Hematopoietic multipotent progenitor cell (in vitro differentiated cells): ENCODE measurements at places on chromosomes 7 and 10.

- DNase-seq, result no peak
Measured at GRCh38 chr7:19102884-19103283, 14.6 kb downstream of the TWIST1 start.

DNA sequence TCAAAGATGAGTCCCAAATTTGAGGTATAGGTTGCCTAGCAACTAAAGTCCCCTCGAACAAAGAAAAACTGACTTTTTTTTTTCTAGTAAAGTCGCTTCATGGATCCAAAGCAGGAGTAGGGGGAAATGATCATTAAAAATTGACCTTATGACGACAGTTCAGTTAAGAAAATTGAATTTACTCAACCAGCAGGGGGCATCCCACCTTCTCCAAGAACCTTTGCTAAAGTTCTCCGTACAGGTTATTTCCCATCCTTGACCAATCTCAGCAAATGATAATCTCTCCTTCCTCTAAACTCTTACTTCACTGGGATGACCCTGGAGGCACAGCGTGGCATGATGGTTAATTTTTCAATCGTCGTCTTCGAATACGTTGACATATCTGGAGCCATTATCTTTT, 228.3 kb downstream of the CALN1 start:
- DNase-seq, result peak; percentile 51

GRCh38 chr7:108875139-108875538, 305.5 kb downstream of the DNAJB9 start:
- no peak for DNase-seq

DNA sequence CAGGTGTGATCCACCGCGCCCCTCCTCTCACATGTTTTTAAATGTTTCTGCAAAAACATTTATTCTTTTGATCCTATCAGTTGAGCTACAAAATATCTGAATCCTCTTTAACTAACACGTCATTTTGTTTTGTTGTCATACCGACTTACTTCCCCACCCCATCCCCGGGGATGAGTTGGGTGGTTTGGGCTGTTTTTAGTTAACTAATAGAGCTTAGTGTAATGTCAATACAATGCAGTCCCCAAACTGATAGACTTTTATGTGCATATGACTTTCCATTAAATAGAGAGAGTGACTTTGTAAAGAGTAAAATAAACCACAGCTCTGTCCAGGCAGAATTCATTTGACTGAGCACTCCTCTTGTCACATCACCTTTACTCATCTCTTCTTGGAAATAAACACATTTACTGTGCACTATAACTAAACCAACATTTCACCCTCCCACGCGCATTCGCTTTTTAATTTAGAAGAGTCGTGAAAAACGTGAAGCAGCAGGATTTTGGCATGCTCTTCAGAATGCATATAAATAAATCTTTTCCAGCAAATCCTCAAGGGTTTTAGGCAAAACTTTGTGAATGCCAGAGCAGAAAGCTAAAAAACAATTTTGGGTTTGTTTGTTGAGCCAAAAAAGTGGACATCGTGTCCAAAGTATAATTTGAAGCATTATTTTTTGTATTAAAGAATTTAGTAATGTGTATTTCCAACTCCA, 187.4 kb upstream of the MGMT start:
- DNase-seq, result no peak

DNA sequence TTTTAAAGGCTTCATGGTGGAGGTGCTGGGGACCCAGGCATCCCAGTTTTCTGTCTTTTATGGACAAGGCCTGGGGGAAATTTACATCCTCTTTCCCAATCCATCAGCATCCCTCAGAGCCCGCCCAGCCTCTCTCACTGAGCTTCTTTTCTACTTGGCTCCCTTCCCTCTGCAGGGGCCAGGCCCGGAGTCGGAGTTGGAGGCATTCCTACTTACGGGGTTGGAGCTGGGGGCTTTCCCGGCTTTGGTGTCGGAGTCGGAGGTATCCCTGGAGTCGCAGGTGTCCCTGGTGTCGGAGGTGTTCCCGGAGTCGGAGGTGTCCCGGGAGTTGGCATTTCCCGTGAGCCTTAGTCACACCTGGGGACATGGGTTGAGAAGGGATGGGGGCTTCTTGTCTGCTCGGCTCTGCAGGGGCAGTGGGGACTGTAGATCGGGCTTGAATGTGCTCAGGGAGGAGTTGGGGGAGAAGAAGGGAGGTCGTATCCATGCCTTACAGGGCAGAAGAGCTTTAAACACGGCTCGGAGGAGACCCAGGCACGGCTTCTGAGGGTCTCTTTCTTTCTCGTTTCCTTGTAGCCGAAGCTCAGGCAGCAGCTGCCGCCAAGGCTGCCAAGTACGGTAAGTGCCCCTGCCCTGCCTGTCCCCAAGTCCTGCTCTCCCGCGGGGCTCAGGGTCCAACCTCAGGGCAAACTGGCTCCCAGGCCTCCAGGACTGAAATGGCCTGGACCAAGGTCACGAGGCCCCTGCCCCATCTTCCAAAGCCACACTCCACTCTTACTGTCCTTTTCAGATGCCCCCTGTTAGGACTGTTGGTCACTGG, 27.3 kb upstream of the LIMK1 start:
- DNase-seq, result no peak
